ENCODE measurements at places on chromosomes 2 and 18. TPM values are rescaled to one million over a fixed set of nuclear protein-coding genes. Genes with fewer than 3 reads are reported as not detected.

SERPINB3 gene
- total RNA-seq = not detected

GCFC2 gene
- 25.7 TPM for total RNA-seq

BCL2L11 gene
- 8.3 TPM for total RNA-seq

CDH2 gene
- total RNA-seq = 8.2 TPM

AQP4 gene
- total RNA-seq = 0.27 TPM

CFAP53 gene
- total RNA-seq = not detected

UPP2 gene
- not detected for total RNA-seq

NAT8 gene
- total RNA-seq = not detected

SLC40A1 gene
- total RNA-seq = 52.1 TPM

CPS1 gene
- total RNA-seq = 0.99 TPM

GRCh38 chr2:101145406-101145805, 5.8 kb downstream of the TBC1D8 start:
- no peak for DNase-seq

- no peak for DNase-seq
Observed at GRCh38 chr2:32553829-32554432, 73.9 kb upstream of the TTC27 start.

DNA sequence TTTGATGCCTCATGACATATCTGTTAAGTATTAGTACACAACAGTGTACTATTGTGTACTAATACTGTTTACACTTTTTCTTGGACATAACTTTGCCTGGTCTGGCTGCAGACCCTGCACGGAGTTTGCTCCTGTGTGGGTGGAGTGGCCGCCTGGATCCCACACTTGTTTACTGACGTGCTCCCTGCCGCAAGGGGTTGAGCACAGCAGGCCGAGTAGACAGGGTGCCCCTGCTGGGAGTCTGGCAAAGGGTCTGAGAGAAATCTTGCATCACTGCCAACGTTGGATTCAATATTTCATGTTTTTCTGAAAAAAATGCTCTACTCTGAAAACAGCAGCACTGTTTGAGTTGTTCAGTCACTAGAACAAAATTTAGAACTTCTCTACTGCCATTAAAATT, 59.0 kb downstream of the PDK1 start:
- DNase-seq = no peak

GRCh38 chr18:36212301-36213171, 25.2 kb downstream of the MOCOS start:
- no peak for DNase-seq

DNA sequence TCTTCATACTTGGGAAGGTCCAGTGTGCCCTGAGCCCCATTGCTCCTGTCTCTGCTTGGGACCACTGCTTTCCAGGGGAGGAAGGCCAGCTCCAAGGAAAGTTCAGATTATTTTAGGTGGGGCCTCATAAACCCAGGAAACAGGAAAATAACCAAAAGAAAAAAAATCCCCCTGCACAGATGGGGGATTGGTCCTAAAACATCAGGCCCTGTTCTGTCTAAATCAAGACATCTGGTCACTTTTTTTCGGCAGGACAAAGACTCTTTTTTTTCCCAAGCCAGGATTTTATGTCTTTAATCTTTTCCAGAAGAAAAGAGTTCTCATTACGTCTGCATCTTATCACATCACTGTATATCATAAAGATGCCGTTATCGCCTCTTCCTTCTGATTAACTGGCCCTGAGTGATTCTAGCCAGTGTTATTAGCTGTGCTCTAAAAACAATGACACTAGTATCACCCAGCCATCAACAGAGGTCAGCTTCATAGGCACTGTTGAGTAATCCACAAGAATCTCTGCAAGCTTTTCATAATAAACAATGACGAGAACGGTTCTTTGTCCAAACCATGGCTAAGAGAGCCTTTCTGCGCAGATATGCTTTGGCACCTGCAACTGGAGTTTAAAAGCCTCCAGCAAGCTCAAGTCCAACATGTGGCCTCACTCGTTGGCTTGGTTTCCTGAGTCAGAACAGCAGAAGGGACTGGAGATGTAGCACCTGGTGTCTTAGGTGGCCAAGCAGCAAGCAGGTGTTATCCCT, 138.2 kb downstream of the VAPA start:
- peak; percentile 96 for DNase-seq

DNA sequence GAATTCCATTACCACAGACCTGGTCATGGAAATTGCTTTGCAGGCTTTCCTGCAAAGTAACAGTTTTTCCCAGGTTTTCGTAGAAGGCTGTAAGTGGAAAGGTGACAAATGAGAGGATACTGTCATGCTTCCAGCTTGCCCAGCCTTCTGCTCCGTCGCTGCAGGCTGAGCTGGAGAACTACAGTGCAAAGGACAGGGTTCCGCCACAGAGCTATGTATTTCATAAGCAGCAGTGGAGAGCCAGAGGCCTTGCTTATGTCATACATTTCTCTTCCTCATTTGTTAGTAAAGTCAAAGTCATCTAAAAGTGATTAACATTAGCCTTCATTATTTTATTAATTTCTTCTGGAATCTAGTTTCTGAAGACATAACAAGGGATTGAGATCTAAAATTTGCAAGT, 72.9 kb upstream of the RBM44 start:
- DNase-seq = peak; percentile 64

DNA sequence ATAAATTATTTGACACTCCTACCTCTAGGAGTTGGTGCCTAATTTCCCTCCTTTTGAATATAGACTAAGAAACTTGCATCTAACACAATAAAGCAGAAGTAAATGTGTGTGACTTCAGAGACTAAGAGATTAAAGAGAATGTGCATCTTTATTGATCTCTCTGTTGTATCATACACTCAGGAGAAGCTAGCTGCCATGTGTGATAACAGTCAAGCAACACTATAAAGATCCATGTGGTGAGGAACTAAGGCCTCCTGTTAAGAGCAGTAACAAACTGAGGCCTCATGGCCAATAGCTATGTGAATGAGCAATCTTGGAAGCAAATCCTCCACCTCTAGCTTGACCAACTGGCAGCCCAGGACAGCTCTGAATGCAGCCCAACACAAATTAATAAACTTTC, 3.4 kb downstream of the FANCL start:
- no peak for DNase-seq

- DNase-seq = no peak
Observed at GRCh38 chr2:55733335-55733734, 39.7 kb upstream of the PNPT1 start.

DNA sequence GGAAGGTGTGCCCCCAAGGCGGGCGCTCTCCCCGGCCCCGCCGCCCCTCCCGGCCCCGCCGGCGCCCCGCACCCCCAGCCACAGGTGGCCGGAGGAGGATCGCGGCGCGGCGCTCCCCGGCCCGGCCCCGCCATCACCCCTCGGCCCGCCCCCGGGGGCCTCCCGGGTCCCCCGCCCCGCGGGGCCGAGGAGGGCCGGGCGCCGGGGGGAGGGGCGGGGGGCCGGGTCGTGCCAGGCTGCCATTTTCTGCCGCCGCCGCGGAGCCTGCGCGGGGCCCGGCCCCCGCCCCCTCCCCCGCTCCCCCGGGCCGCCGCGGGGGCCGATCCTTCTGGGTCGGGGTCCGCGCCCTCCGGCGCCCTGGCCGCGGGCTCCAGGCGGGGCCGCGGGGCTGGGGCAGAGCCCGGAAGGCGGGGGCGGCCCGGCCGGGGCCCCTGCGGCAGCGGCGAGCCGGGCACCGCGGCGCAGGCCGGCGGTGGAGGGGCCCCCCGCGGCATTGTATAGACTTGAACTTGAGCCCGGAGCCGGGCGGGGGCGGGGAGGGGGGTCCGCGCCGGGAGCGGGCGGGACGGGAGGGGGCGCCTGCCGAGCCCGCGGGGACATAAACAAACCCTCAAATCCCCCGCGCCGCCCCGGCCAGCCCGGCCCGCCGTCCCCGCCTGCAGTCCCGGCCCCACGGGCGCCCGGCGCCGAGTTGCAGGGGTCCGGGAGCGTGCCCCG, 556 bp downstream of the DNMT3A start:
- no peak for DNase-seq

DNA sequence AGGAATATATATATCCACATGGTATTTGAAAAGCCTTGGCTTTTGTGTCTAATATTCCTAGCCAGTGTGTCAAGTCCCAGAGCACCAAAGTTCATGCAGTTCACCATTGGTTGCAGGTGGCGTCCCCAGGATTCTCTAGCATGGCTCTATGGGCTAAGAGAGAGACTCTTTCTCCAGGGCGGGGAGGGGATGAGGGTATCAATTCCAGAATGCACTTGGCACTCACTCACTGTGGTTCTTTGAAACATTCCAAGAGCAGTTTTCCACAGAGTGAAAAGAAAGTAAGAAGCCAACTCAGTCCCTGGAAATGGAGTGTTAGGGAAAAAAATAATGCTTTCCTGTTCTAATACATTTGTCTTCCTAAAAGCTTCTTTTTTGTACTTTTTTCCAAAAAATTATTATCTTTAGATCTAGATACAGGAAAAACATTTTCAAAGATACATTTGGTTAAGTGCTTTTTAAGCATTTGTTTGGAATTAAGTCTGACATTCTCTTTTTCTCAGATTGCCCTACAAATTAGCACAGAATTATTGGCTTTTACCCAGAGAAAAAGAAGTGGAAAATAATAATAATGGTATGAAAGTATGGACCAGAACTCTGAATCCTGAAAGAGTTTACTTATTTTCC, 239.9 kb downstream of the PAX3 start:
- no peak for DNase-seq

DNA sequence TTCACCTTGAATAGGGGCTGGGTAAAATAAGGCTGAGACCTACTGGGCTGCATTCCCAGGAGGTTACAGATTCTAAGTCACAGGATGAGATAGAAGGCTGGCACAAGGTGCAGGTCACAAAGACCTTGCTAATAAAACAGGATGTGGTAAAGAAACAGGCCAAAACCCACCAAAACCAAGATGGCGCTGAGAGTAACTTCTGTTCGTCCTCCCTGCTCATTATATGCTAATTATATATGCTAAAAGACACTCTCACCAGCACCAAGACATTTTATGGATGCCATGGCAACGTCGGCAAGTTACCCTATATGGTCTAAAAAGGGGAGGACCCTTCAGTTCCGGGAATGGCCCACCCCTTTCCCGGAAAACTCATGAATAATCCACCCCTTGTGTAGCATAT, 711.5 kb upstream of the KLHL29 start:
- DNase-seq = no peak

GRCh38 chr2:3285901-3286645, 91.5 kb downstream of the EIPR1 start:
- DNase-seq = no peak

DNA sequence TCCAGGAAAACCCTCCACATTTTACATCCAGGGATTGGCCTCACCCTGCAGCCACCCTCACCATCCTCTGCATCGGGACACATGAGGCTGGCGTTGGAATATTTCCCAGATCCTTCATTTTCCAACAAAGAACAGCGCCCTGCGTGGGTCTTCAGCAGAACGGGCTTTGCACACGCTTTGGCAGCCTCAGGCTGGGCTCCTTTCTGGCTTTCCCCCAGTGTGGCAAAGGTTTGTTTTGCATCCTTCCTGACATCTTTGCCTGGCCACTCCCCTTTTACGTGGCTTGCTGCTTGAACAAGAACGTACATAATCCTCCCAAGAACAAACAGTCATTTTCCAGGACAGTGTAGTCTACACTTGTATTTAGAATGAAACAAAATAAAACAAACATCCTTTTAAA, 25.6 kb upstream of the GREB1 start:
- DNase-seq = no peak

DNA sequence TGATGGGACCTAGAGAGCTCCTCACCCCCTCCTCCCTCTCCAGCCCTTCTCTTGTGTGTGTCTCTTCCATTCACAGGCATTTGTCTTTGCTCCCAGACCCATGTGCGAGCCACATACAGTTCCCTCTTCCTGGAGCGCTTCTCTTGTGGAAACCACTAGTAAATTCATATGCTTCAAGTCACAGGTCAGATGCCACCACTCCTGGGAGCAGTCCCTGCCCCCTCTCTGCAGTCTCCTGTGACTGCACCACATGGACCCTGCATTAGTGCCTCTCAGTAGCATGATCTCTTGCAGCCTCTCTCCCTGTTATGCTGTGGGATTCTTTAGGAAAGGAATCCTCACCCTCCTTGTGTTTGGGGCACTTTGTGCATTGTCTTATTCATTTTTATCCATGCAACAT, 96.5 kb upstream of the NFATC1 start:
- no peak for DNase-seq

DNA sequence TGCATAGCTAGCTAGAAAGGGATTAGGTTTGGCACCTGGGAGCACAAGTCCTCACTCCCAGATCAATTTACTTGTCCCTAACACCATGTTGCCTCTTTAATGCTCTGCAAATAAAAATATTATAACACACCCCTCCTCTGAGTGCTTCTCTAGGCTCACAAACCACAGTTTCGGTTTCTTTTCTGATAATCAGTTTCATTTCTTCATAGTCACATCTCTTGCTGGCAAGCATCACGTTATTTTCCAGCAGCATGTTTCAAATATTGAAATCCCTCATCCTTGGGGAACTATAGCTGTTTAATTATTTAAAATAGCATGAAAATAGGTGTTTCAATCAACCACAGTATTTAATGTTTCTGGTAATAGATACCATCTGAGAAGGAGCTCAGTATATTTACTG, 13.9 kb upstream of the SMCHD1 start:
- DNase-seq = no peak

- DNase-seq = no peak
Observed at GRCh38 chr2:61244694-61245093, 82.7 kb downstream of the C2orf74 start.

DNA sequence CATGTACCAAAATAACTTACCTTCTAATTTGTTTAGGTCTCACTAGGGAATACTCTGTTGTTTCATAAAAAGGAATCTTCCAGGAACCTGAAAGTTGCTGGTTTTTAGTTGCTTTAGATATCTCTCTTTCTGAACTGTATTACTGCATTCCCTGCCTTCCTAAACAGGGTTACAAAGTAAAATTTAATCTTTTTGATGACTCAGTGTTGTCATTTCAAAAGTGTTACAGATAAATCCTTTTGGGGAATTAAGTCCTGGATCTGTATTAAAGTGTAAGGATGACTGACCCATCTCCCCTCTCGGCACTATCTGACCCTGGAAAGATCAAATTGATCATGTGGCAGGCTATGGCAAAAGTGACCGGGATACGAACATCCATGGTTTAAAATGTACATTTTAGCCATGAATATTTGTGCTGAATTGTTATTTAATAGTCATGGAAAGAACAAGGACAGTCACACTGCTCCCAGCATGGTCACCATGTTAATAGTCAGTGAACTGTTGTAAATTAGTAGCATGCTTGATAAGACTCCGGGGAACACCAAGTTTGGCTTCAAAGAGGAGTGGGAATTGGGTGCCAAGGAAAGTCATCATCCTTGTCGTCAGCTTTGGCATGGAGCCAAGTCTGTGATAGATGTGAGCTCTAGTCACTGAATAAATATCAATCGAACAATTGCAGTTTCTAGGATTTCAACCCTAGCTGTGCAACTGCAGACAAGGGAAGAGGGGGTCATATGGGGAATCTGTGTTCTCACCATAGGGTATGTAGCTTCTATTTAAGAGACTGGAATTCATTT, 4.2 kb downstream of the PLEKHA3 start:
- DNase-seq = peak; percentile 61

- no peak for DNase-seq
Observed at GRCh38 chr18:44758861-44759631, 78.4 kb downstream of the SETBP1 start.
